Stimulated activated CD8-positive, alpha-beta memory T cell treated with anti-CD3 and anti-CD28 coated beads, Interleukin-7, amount 100 ng/mL, for 1 hour (primary cell): ENCODE measurements at places on chromosomes 4 and X.

DNA sequence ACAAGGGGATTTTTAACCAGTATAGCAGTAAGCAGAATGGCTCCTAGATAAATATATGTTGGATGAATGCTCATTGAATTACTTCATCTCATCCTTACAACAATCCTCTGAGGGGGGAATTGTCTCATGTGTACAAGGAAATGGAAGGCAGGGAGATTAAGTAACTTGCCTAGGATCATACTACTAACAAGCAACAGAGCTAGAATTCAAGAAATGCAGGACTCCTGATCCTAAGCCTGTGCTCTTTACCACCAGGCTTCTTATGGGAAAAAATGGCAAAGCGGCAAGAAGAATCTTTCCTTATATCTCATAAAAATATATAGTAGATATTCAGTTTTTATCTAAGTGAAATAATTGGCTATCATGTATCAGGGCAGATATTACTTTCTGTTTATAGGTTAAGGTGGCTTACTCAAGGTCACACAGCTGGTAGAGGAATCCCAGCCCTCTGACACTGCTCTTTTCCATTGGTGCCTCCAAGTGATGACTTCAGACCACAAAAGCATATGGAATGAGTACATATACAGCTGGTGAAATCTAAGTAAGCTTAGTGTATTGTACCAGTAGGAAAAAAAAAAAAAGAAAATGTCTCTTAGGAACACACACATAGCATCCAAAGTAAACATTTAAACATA, 2.1 kb downstream of the ABHD18 start:
- DNase-seq: no peak

- DNase-seq: no peak
Observed at GRCh38 chrX:40040686-40041461, 56.9 kb downstream of the BCOR start.

GRCh38 chr4:152132776-152133175, 372.0 kb upstream of the GATB start:
- DNase-seq: no peak

DNA sequence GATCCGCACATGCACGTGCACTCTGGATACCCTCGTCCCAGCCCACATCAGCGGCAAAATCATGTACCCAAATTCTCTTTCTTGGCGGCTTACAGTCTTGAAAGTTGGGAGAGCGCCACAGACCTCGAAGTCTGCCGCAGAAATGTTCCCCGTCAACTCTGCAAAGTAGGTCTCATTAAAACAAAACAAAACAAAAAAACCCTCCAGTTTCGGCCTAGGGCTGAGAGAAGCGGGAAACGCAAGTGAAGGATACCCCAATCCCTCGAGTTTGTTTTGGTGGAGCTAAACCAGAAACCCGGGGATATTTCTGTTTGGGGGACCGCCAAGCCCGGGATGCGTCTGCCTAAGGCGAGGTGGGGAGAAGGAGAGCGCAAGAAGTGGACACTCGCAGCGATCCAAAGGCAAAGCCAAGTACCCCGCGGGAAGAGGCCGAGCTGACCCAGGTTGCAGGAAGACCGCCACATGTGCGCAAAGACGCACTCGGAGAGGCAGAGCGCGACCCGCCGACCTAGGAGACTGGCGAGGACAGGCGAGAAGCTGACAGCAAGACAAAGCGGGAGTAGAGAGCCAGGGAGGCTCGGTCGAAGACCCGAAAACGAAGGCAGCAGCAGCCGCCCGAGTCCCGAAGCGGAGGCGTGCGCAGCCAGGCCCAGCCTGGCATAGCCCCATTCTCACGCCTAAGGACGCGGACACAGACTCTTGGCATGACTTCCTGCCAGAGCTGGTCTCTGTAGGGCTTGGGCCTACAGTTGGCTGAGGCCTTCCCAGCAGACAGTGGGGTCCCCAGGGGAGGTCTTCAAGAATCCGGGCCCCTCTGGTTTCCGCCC, 49.6 kb upstream of the BCOR start:
- no peak for DNase-seq

DNA sequence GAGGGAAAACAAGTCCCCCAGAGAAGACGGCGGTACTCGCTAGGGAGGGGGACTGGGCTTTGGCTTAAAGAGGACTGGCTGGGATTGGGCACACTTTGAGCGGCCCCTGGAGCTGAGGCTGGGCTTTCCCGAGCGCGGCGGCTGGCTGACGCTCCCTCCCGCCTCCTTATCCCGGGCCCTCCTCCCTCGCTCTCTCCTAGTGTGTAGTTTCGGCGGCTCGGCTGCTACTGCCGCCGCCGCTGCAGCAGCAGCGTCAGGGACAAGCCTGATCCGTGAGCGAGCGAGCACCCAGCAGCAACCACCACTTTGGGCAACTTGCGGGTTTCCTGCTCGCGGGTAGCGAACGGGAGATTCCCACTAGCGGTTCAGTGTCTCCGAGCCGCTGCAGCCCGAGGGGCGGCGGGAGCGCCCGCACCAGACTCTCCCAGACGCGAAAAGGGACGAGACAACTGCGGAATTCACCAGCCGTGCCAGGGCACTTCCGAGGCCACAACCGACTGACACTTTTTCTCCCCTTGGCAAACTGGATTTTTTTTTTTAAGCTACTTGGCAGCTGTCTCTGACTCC, 632 bp upstream of the PCDH7 start:
- DNase-seq: no peak

DNA sequence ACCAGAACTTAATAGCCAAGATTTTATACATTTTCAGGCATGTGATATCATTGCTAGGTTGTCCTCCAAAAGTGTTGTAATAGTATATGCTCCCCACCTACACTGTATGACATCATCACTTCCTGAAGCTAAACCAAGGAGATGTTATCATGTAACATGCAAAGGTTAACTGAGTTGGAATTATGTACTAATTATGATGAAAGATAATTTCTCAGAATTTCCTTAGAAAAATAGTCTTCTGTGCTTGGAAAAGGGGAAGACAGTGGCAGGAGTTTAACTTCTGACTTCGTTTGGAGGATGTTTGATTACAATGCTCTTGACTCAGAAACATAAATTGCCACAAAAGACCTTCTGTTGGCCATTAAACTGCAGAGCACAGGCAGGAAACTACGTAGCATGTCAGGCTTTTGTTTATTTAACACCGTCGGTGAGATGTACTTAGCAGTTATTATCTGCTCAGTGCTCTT, 83.6 kb upstream of the GUCY1A1 start:
- DNase-seq: no peak

DNA sequence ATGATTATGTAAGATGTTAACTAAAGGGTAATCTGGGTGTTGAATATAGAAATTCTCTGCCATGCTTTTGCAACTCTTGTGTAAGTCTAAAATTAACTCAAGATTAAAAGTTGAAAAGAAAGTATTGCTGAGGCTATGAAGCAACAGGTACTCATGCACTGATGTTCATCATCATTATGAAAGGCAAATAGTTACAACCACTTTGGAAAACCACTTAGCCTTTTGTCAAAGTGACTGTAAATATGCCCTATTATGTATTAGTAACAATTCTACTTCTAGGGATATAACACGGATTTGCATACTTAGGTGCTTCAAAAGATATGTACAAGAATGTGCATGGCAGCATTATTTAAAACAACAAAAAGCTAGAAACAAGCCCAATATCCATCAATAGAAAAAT, 227.8 kb upstream of the CXXC4 start:
- no peak for DNase-seq

GRCh38 chr4:110639207-110640090, 16.6 kb upstream of the PITX2 start:
- no peak for DNase-seq

GRCh38 chr4:74656596-74656995, 137.7 kb downstream of the BTC start:
- no peak for DNase-seq

DNA sequence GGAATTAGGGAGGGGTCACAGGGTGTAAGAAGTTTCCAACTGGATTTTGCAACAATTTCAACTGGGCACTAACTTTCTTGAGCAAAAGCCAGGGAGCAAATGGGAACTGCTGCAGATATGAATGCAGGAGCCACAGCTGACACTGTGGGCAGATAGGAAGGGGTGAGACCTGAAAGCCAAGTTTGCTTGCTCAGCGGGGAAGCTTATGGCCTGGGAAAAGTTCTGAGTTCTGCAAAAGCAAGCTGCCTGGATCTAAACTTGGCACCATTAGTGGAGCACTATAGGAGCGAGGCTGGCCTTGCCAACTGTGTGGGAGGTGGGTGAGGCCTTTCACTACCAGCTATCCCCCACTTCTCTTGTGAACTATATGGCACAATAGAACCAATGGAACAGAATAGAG, 11.1 kb downstream of the CYSLTR1 start:
- no peak for DNase-seq

- no peak for DNase-seq
Observed at GRCh38 chrX:69216911-69217310, 51.7 kb upstream of the PJA1 start.

GRCh38 chrX:38206036-38206435, 14.6 kb downstream of the SRPX start:
- no peak for DNase-seq

DNA sequence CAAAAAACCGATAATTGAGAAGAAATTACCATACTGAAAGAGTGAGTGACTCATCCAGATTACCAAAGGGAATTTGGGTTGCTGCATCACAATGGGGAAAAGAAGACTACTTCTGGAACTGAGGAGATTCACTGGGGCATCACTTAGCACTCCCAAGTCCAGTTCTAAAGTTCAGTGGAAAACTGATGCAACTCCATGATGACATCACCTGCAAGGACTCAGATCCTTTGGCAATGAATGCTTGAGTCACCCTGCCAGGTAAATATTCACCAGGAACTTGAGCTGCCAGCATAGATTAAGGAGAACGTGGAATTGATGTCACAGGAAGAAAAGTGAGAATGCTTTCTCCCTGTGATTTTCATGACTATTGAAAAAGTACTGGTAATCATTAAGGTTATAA, 32.0 kb upstream of the SMIM10L2A start:
- no peak for DNase-seq

- no peak for DNase-seq
Observed at GRCh38 chr4:27592738-27593137, 732.1 kb downstream of the STIM2 start.

- DNase-seq: no peak
Observed at GRCh38 chrX:136166221-136166855, 19.0 kb downstream of the FHL1 start.

GRCh38 chr4:172599554-172599953, 569.1 kb upstream of the GALNT7 start:
- DNase-seq: no peak

DNA sequence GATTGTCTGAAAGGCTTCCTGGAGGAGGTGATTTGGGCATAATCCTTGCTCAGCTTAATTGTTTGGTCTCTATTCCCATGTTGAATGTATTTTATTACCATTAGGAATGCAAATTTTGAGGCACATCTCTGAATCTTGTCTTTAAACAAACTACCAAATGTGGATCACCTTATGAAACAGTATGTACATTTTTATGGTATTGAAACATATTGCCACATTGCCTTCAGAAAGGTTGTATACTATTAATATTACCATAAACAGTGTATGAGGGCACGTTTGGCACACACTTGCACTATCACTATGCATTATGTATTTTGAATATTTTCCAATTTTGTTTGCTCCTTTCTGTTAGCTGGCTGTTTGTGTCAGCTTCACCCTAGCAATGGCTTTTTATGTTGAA, 60.0 kb upstream of the ALB start:
- no peak for DNase-seq

DNA sequence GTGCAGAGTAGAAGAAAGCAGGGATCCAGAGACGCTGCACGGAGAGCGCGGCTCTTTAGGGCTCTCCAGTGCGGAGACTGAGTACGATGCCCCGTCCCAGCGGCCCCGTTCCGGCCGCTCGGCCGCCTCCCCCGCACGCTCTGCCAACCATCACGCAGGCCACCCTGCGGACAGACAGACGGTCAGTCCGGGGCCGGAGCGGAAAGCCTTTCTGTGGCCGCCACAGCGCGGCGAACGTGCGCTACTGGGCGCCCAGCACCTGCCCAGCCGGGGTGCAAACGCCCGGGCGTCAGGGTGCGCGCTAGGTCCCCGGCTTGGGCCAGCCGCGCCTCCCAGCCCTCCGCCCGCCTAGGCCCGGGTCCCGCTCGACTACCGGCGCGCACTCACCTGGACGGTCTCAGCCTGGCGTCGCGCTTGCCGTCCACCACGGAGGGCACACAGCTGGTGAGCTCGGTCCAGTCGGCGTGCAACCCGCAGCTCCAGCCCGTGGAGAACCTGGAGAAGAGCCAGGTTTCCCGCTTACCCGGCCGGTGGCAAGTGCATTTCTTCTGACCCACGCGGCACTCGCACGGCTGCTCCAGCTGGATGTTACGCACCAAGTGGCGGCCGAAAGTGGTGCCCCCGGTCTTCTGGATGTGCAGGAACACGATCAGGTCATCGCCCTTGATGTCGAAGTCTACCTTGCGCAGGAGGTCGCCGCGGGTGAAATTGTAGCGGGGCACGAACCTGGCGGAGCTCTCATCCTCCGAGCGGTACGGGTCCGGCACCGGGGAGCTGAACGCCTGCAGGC, 1.8 kb downstream of the HS6ST2 start:
- no peak for DNase-seq

DNA sequence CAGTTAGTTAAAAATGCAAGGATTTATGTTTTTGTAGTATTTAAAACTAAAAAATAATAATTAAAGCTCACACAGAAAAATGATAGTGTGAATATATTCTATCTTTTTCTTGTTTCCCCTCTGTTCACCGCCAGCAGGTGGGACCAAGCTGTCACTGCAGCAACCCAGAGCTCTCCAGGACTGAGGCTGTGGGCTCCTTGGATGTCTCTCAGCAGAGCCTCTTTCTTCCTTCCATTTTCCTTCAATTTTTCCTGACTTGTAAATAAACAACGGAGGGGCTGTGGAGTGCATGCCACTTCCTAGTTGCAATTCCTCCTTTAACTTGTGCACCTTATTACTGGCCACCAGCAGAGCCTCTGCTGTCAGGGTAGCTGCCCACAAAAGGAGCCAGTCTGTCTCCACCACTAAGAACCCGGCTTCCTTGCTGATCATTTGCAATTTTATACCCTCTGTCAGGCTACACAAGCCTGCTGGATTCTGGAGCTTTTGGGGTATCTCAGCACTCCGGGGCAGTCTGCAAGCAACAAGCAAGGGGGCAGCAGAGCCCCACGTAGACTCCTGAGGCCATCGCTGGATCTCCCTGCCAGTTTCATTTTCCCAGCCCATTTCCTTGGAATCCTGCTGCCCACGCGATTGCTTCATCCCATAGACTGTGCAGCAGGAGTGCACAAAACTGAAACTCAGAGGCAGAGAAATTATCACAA, 1467.4 kb downstream of the C4orf33 start:
- no peak for DNase-seq

GRCh38 chr4:108035691-108036090, 46.0 kb downstream of the HADH start:
- DNase-seq: no peak
